ENCODE measurements at places on chromosomes 3 and 15.
A peak's percentile ranks its signal among the peaks of the same experiment; 100 is the strongest.

- no peak for DNase-seq
These were observed 561.9 kb upstream of the TGFBR2 start for GRCh38 chr3:30044515-30044914.

DNA sequence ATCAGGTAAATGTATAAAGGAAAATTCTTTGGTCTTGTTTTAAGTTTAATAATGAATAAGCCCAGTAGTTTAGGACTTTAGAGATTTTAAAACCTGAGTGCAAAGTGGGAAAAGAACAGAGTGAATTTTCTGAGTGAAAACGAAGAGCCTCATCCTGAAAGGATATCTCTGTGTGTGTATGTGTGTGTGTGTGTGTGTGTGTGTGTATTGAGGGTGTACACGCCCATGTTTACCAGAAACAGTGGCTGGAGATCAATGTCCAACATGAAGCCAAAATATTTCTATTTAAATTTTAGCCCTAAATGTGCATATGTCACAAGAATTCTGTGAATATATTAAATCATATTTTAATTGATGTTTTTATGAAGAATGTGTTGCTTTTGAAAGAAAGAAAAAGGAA lies 549.9 kb downstream of the CADM2 start:
- DNase-seq, result no peak

DNA sequence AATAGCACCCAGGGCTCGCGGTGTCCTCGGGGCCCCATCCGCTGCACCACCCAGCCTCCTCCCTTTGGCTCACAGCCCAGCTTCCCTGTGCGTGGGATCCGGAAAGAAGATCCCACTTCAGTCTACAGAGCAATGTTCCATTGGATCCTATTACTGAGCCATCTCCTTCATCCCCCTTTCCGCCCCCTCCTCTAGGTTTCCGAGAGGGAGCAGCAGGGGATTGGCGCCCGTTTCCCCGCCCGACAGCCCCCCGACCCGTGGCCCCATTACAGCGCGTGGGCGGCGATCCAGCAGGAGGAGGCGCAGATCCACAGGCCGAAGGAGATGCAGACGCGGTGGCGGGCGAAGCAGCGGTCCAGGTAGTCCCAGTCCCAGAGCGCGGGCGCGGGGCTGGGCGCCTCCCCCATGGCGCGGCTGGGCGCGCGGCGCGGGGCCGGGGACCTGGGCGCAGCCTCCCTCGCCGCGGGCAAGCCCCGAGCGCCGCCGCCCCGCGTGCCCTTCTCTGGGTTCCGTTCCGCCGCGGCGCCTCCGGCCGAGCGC lies 340 bp downstream of the TMEM44 start:
- DNase-seq, result peak; percentile 52

DNA sequence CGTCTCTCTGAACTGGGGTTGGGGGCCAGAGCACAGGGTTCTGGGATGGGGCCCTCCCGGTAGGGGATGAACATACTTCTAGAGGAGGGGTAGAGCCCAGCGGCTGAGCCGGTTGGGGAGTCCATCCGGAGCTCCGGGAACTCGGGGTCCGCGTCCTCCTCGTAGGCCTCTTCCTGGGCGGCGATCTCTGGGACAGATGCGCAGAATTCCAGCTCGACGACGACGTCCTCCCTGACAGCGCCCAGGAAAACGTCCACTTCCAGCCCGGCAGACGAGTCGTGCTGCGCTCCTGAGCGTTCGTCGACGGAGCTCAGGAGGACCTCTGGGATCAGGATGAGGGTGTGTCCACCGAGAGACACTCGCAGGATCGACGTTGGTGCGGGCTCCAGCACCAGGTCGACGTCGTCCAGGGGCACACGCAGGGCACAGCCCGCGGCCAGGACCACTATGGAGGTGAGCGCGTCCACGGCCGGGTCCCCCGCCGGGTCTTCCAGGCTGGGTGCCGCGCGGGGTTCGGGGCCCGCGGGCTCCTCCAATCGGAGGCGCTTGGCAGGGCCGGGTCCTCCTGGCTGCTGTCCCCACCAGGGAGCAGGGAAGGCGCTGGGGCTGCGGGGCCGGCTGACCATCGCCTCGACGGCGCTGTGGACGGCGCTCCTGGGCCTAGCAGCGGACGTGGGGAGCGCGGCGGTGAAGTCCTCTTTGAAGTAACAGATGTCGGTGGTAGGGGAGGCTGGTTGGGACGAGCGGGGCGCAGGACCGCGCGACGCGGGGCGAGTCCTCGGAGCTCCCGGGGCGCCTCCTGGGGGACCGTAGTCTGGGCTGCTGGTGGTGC lies 474 bp downstream of the PRR23B start:
- DNase-seq, result no peak

DNA sequence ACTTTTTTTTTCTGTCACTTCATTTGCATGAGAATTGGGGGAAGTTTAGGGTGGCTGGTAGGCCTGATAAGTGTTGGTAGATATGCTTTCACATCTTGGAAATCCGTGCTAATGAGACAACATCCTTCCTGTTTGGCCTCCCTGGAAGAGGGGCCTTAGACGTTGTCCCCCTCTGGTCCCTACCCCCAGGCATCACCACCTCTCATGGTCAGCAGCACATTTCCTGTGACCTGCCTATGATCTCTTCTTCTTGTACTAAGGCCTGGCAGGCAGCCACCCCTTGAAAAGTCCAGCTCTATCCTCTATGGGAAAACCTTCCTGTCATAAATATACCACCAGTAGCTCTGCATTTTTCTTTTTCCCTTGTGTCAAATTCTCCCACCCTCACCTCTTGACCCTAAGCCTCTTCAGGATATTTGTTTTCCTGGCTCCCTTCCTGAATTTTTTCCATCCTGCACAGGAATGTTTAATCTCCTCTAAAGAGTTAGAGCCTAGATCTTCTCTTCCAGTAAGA lies 107.8 kb downstream of the SNRK start:
- no peak for DNase-seq

- no peak for DNase-seq
These were observed 64.9 kb upstream of the CMTM7 start for GRCh38 chr3:32326795-32327194.

GRCh38 chr15:62853841-62854225 lies 188.7 kb upstream of the TPM1 start:
- DNase-seq, result no peak

- DNase-seq, result no peak
These were observed 32.5 kb downstream of the ABHD5 start for GRCh38 chr3:43723121-43723734.

DNA sequence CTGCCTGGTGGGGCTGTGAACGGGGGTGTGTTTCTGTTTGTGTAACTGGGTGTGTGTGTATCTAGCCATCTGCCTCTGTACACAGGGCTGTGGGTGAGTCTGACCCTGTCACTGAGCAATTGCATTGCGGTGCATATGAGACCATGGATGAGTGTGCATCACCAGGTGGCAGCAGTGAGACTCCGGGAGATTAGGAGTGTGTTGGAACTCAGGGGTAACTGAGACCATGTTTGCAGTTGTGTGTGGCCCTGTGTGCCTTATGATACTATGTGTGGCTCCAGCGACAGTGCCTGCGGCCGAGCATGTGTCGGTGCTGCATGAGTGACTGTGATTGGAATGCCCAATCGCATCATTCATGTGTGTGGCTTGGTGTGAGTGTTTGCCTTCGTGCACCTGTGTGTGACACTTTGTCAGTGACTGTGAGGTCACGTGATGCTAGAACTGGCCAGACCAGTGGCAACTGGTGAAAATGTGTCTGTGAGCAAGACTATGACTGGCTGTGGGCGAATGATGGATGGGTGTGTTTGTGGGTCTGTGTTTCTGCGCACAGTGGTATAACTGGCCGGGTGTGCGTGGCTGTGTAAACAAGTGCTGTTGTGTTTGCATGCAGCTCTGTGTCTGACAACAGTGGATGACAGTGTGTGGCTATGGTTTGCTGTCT lies 14.0 kb downstream of the VILL start:
- DNase-seq, result peak; percentile 77

DNA sequence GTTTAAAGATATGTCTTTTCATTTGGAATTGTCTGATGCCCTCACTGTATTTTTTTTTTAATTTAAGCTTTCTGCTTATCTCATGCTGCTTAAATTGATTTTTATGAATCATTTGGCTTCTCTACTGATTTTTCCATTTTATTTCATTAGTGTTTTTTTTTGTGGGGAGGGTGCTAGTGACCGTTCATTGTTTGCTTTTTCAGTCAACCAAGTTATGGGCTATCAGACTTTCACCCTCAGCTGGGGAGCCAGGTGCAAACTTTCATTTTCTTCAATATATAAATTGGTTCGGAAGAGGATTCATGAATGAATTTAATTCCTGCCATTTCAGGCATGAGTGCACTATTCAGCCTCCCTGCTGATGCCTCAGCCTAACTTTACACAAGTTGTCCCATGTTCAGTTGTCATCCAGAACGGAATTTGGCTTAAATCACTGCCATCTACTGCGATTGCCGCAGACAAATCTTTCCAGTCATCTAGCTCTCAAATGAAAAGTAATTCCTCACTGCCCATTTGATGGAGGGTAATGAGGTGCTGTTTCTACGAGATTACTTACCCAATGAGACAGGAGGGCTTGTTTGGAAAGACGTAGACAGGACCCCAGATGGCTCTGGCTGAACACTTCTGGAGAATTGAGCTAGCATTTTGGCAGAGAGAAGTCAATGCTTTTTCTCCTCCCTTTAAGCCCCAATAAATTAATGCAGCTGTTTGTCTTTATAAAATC lies 89.9 kb upstream of the RORA start:
- no peak for DNase-seq

- DNase-seq, result no peak
These were observed 109.3 kb upstream of the MME start for GRCh38 chr3:154970797-154971196.

DNA sequence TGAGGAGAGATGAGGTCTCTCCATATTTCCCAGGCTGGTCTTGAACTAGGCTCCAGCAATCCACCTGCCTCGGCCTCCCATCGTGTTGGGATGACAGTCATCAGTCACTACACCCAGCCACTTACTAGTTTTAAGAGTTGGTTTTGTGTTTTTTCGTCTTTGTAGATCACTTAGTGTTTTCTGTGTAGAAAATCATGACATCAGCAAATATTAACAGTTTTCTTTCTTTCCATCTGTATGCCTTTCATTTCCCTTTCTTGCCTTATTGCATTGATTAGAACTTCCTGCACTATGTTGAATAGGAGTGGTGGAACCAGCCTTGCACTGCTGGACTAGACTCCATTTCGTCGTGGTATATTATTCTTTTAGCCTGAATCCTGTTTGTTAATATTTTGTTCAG lies 415.5 kb downstream of the FHIT start:
- no peak for DNase-seq

GRCh38 chr3:89171687-89172545 lies 64.5 kb downstream of the EPHA3 start:
- DNase-seq, result no peak

- no peak for DNase-seq
These were observed 165.2 kb upstream of the HES1 start for GRCh38 chr3:193970773-193971206.

DNA sequence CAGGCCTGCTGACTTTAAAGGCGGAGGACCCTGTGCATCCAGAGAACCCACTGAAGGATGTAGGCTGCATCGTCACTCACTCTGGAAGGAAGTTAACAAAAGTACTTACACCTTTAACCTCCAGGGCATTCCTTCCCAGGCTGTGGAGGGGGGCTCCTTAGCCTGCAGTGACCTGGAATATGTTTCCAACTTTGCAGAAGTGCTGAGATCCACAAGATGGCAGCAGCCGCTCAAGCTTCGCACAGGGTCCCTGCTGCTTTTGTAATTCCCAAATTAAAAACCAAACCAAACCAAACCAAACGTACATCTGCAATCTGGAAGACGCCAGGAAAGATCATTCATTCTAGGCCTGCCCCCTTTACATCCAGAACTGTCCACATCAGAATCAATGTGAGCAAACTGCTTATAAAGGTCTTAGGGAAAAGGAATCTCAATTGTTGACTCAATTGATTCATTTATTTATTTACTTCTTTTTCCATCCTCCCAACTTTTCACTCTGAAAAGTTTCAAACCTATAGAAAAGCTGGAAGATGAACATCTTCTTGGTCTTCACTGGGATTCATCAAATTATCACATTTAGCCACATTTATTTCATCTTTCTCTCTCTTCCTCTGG lies 70.5 kb upstream of the KLHL25 start:
- DNase-seq, result peak; percentile 44

GRCh38 chr15:79849789-79850188 lies 47.0 kb downstream of the MTHFS start:
- DNase-seq, result peak; percentile 36

GRCh38 chr15:92656089-92656488 lies 514 bp upstream of the FAM174B start:
- no peak for DNase-seq

- DNase-seq, result peak; percentile 75
These were observed 144.6 kb downstream of the VGLL4 start for GRCh38 chr3:11499144-11499543.

DNA sequence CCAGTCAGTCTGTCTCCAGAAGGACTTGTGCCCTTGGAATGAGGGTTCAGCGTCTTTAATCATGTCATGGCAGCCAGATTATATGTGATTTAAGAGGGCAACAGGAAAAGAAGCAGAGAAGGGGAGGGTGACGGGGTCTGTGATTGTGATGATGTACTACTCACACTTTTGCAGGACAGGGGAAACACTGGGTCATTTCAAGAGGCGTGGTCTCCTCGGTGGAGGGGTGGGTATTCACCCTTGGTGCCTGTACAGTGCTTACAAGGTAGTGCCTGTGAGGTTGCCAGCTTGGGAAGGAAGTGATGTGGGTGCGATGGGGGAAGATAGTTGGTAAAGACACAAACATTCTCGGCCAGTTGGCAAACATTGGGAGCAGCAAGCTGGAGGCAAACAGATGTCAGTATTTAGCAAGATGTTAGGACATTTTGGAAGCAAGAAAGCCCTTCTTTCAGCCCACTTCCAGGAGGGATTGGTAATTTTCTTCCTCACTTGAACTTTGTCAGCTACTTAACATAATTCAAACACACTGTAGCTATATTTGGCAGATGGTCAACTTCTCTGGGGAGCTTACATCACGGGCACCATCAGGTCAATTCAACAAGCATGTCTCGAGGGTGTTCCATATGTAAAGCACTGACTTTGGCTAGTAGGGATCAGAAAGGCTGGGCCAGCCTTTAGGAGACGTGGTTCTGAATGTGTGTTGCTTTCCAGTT lies 71.4 kb upstream of the ROPN1 start:
- DNase-seq, result no peak

DNA sequence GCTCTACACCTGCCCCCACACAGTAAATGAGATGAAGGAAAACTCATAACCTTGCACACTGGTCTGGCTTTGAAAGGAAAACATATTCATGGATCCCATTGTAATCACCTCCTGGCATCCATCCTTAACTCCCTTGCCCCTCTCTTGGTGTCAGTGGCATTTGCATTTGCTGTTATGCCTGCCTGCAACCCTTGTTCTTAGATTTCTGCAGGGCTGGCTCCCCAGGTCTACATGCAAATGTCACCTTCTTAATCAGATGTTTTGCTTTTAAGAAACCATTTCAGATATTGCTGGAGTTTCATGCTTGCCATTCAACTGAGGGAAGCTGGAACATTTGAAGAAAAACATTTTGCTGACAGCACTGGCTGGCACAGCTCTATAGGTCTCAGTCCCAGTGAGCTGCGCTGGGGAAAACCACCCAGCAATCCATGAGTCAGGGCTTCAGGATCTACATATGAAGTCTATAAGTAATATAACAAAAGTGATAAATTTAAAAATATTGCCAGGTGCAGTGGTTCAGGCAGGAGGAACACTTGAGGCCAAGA lies 19.1 kb downstream of the LRRC2 start:
- DNase-seq, result no peak

- DNase-seq, result no peak
These were observed 35.5 kb downstream of the FAH start for GRCh38 chr15:80188251-80188650.
